ENCODE measurements at places on chromosomes 16 and 17.

DNA sequence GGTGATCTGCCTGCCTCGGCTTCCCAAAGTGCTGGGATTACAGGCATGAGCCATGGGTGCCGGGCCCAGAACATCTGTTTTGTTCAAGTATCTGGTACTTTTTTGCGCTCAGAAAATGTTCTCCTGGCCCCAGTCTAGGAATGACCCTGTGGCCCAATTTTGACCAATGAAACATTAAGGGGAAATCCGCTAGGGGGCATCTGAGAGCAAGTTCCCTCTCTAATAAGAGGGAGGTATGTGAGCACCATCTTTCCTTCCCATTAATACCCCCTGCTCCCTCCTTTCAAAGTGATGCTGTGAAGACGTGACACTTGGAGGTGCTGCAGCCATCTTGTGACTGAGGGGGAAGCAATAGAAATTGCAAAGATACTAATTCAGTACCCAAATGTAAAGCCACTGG is 16.5 kb upstream of the CLEC3A start:
- DNase-seq, result no peak

GRCh38 chr16:15757630-15758251 is 99.1 kb downstream of the MYH11 start:
- DNase-seq, result no peak

DNA sequence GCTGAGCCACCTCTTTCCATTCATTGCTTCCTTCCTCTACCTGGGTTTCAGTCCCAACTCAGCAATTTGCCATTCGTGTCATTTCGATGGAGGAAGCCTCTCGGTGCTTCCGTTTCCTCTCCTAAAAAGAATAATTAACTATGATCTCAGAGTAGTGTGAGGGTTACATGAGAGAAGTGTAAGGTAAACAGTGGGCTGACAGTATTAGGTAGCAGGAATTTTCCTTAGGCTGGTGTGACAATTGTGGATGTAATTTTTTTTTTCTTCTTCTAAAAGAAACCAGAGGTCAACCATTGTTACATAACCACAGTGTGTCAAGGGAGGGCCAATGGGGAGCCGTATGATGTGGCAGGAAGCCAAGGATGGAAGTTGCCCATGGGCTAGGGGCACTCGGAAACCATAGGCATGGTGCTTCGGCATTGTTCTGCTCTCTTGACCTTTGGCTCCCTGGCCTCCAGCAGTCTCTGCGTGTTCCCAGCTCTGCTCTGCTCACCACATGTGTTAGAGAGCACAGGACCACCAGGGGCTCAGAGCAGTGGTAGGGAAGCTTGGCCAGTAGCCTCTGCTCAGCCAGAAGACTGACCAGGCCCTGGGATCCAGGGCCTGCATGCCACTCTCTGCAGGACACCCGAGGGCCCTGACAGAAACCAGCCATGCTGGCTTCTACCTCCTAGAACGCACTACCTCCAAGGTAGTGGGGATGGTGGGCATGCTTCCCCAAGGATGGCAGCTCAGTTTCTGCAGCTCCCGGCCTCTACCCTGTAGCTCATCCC is 2.0 kb upstream of the TOP2A start:
- no peak for DNase-seq

DNA sequence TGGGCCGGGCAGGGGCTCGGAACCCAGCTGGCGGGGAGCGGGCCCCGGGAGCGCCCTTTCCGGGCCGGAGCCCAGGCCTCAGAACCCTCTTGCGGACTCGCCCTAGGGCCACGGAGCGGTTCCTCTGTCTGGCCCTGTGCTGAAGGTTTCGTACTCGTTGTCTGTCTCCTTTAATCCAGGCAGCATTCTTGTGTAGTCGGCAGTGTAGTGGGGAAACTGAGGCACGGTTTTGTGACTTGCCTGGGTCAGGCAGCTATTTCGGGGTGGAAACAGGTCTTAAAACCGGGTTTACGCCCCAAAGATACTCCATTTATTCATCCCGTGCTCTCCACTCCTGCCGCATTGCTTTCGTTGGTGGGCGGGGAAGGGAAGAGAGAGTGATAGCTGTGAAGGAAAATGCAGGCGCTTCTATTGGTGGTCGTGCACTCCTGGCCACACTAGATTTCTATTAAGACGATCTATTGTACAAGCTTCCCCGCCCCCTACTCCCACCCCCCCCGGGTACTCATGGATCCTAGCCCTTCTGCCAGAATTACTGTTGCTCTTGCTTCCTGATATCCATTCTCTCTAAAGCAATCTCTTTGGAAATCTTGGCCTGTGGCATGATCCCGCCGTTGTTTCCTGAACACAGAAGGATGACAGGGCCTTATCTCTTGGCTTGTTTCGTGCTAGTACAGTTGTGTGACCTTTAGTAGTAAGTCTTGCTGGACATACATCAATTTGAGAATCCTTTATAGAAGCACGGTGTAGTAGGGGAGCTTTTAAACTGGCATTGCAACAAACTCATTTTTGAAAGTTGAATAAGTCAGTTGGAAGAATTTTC is 751 bp downstream of the DCAF7 start:
- no peak for DNase-seq

GRCh38 chr17:32805029-32805976 is 71.6 kb downstream of the MYO1D start:
- no peak for DNase-seq

Measured in GM18507 (cell line).